NCI-H526 treated with DMSO at 0.1 percent for 48 hours (cell line): ENCODE measurements at places on chromosomes 16 and 17.
A peak's percentile ranks its signal among the peaks of the same experiment; 100 is the strongest.

DNA sequence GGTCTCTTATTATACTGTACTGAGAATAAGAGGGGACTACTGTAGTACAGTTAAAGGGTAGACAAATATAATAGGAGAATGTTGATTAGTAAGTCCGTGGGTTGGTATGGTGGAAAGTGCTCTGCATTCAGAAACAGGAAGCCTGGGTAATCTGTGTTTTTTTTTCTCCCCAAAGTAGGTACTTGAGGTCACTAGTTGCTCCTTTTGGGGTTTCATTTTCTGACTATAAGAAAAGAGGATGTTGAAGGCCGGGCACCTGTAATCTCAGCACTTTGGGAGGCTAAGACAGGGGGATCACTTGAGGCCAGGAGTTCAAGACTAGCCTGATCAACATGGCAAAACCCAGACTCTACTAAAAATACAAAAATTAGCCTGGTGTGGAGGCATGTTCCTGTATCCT lies 42.0 kb upstream of the MMD start:
- DNase-seq, result no peak

DNA sequence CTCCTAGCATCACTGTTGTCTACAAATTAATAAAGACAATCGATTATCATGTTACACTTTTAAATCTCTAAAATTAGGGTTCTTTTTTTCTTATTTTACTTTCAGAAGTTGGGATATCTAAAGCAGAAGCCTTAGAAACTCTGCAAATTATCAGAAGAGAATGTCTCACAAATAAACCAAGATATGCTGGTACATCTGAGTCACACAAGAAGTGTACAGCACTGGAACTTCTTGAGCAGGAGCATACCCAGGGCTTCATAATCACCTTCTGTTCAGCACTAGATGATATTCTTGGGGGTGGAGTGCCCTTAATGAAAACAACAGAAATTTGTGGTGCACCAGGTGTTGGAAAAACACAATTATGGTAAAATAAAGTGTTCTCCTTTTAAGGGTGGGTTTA lies 2.4 kb downstream of the RAD51C start:
- DNase-seq, result no peak

GRCh38 chr16:4409081-4409932 lies 7.1 kb downstream of the CORO7 start:
- no peak for DNase-seq

- no peak for DNase-seq
These were observed 13.7 kb upstream of the PRKCB start for GRCh38 chr16:23821875-23822688.

DNA sequence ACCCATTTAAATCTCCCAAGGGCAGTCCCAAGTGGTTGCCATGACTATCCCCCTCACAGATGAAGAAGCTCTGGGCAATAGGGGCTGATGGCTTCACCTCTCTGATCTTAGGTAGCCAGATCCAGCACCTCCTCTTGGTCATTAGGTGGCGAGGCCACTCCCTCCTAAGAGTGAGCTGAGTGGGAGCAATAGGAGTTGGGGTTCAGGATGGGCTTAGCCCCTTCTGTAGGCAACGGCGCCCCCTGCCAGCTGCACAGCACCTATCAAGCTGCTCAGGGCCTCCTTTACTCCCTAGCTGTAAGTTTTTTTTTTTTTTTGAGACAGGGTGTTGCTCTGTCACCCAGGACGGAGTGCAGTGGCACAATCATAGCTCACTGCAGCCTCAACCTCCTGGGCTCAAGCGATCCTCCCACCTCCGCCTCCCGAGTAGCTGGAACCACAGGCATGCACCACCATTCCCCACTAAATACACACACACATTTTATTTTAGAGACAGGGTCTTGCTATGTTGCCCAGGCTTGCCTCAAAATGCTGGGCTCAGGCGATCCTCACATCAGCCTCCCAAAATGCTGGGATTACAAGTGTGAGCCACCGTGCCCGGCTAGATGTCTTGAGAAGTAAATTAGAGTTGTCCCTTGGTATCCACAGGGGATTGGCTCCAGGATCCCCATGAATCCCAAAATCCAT lies 3.5 kb upstream of the RRAD start:
- DNase-seq, result no peak

GRCh38 chr17:67160791-67161190 lies 84.2 kb downstream of the HELZ start:
- DNase-seq, result peak; percentile 62

DNA sequence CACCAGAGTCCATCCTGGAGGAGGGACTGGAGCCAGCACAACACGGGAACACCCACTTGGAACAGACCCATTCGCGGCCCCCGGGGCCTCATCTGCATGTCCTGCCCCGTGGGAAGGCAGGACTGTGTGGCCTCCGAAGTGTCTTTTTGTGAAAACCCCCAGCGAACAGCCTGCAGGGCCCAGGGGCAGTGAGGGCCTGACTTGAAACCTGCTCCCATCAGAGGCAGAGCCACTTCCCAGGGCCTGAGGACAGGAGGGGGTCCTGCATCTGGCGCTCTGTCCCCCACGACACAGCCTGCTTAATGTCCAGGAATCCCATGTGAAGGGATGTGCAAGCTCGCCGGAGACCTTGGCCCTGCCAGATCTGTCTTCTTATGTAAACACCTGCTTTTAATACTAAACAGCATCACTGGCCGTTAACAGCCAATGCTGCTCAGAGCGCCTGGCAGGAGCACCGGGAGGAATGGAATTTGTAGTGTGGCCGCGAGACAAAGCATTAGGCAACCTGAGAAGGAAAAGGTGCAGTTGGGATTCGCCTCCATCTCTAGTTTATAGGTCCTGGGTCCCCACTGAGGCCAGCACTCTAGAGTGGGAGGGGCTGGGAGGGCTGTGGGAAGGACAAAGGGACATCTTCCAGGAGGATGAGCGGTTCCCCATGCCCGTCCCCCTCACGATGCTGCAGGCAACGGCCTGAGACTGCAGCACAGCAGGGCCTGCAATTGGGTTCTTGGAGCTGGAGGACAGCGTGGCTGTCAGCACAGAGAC lies 9.6 kb upstream of the EVPL start:
- DNase-seq, result peak; percentile 75

- DNase-seq, result no peak
These were observed 33.2 kb downstream of the CYTH1 start for GRCh38 chr17:78748730-78749317.

GRCh38 chr16:23924128-23924527 lies 88.3 kb downstream of the PRKCB start:
- DNase-seq, result no peak

- no peak for DNase-seq
These were observed 27.6 kb upstream of the AATK start for GRCh38 chr17:81193470-81194224.

DNA sequence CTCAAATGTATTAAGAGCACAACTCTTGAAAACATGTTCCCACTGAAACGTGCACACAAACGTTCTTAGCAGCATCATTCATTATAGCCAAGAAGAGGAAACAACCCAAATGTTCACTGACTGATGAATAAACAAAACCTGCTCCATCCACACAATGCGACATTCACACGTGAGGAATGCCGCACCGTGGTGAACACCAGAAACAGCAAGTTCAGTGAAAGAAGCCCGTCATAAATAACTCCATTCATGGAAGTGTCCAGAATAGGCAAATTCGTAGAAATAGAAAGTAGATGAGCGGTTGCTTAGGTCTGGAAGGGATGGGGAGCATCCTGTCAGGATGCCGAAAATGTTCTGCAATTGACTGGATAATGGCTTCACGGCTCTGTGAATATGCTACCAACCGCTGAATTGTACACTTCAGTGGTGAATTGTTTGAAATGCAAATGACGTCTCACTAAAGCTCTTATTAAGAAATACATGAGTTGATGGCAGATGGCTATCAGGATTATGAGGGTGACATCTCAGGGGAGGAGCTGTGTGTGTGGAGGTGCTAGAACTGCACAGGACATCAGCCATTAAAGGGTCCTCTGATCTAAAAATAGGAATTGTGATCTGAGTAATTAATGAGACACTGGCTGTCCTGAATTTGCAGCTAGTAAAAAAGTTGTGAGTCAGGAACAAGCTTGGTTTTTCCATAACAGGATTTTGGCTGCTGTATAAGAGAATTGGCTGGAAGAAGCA lies 771.0 kb downstream of the KCNJ18 start:
- peak; percentile 14 for DNase-seq

DNA sequence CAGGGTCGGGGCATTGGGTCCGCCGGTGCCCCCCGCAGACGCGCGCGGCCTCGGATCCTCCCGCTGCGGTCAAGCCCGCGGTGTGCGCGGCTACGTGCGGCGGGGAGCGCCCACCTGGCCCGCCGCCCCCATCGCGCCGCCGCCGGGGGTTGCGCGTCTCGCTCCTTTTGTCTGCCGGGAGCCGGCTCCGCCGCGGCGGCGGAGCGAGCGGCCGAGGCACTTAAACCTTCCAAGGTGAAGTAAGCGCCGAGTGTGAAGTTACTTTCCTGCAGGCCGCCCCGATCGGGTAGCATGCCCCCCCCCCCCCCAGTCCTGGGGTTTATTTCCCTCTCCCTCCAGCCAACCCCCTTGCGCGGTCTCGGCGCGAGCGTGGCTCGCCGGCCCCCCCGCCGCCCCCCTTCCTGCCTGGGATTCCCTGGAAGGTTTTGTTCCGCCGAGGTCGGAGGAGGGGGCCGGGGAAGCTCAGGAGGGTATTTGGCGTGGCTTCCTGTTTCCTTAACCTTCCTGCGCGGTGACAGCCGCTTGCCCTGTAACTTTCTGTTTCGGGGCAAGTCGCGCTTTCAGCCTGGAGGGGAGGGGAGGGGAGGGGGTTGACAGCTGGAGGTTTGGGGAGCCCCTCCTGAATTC lies 56.6 kb upstream of the GSE1 start:
- DNase-seq, result no peak

GRCh38 chr16:50692999-50693781 lies at the start of gene NOD2:
Gene NOD2 (plus strand): TSS chr16:50693606. CDS start chr16:50699496, 5,890 bp downstream.
- no peak for DNase-seq

DNA sequence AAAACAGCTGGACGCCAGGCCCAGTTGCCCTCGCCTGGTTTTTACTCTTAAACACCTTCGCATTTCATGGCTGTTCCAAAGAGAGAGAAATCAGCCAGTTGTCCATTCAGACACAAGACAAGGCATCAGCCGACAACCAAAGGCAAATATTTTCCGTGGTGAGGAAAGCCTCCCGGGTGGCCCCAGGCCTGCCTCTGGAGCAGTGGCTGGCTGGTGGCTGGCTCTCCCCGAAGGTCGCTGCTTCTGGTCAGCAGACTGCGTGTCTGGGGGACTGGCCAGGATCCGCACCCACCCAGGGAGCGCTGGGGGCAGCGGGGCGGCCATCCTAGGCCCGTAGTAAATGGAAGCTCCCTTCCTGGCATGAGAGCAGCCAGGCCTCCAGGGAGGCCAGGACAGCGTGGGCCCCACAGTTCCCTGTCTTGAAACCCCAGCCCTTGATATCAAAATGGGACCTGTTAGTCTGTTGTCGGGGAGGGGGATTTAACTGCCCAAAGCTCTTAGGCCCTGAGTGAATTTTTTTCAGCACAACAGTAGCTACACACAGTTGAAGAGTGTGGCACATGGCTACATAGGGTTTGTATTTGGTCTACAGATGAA lies 57.7 kb downstream of the SREBF1 start:
- no peak for DNase-seq

DNA sequence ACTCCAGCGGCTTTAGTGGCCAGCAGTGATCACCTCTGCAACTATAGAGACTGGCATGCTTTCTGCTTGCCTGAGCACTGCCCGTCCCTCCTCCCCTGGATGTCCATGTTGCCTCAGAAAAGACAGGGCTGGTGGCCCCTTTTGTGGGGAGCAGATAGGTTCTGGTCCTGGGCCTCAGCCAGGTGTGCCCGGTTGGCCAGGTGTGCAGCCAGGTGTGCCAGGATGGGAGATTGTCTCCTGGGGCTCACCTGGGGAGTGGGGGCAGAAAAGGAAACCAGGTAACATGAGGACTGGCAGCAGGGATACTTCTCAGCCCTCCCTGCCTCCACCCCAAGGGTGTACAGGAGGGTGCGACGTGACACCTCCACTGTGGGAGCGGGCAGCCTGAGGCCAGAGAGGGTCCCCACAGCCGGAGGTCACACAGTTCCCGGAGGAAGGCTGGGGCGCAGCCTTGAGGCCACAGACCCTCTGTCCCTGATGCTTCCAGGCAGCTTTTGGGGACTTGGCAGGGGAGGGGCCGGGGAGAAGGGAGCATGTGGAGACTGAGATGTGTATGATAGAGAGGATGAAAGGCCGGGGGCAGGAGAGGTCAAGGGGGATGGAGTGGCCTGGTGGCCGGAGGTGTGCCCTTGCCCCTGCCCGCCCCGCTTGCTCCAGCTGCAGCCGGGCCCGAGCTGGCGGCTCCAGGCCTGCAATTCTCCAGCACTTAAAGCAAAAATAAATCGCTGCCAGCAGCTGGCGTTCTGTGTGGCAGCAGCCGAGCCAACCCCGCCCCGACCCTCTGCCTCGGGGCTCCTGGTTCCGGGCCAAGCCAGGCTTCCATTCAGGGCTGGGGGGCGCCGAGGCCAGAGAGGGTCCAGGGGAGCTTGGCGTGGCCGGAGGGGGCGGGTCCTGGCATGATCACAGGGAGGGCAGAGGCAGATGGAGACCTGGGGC lies 6.7 kb downstream of the KCNJ12 start:
- no peak for DNase-seq

GRCh38 chr16:2385190-2385836 lies 43.9 kb upstream of the CCNF start:
- no peak for DNase-seq

DNA sequence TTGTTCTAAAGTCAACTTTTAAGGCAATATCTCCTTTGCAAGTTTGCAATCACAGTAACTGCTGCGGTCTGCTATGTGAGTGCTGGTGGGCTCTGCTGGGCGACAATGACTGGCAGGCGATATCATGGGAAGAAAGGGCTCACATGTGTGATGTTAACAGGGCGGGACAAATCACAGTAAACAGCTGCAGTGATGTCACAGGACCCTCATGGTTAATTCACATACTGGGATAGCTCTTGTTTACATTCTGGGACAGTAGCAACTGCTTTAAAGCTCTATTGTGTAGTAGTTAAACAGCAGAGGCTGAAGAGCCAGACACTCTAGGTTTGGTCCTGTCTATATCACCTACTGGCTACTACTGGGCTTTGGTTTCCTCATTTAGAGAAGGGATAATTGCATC lies 257.2 kb upstream of the ASIC2 start:
- DNase-seq, result no peak

DNA sequence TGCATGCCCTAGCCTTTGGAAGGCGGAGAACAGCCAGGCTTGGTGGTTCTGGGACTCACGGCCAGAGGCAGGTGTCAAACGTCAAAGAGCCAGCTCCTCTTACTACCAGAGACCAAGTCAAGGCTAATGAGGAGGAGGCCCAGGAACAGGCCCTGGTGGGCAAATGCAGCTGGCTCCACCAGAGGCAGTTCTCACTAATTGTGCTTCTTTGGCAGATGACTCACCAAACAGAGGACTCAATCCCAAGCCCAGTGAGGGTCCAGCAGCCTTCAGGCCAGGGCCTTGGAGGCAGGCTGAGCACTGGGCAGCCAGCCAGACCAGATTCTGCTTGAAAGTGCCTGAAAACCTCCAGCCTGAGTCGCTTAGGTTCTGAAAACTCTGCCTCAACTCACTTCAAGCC lies 336.5 kb upstream of the CDH5 start:
- DNase-seq, result no peak

DNA sequence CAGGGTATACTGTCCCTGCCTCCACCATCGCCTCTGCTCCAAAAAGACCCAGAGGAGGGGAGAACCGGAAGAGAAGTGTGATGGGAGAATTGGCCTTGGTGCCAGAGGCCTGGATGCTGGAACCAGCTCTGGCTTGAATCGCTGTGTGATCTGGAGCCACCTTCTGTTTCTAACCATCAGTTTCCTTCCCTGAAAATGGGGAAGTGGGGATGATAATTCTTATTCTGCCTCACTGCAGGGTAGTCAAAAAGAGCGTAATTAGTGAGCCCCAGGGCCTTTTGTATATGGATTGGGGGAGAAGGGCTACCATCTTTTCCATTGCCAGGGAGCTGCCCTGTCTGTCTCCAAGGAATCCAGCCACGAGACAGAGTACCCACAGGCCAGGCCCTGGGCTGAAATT lies 52.2 kb downstream of the CCT6B start:
- no peak for DNase-seq
